ENCODE measurements at places on chromosomes 6 and 20.

GRCh38 chr20:1813101-1813529 is 82.1 kb upstream of the SIRPA start:
- no peak for DNase-seq

DNA sequence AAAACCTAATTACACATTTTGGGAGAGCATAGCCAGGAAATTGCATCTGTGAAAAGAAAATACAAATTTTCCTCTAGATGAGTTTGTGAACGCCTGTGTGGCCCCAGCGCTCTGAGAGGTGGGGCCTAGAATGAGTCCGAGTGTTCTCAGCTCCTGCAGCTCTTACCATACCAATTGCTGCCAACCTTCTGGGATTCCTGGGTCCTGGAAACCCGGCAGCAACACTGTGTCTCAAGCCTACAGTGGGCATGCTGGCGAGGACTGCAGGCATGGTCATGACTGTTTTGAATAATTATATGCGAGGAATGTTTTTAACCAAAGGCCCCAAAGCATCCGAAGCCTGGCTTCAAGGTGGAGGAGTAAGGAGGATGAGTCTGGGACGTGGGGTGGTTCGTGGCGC is 90.4 kb downstream of the SERAC1 start:
- no peak for DNase-seq

DNA sequence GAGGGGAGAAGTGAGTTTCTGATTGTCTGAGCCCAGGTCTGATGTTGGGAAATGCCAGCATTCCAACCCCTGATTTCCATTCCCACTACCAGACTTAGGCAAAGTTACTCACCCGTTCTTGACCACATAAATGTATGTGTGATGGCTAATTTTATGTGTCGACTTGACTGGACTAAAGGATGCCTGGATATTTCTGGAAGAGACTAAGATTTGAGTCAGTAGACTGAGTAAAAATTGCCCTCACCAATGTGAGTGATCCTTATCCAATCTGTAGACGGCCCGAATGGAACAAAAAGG is 95.8 kb upstream of the TAB2 start:
- DNase-seq: no peak

DNA sequence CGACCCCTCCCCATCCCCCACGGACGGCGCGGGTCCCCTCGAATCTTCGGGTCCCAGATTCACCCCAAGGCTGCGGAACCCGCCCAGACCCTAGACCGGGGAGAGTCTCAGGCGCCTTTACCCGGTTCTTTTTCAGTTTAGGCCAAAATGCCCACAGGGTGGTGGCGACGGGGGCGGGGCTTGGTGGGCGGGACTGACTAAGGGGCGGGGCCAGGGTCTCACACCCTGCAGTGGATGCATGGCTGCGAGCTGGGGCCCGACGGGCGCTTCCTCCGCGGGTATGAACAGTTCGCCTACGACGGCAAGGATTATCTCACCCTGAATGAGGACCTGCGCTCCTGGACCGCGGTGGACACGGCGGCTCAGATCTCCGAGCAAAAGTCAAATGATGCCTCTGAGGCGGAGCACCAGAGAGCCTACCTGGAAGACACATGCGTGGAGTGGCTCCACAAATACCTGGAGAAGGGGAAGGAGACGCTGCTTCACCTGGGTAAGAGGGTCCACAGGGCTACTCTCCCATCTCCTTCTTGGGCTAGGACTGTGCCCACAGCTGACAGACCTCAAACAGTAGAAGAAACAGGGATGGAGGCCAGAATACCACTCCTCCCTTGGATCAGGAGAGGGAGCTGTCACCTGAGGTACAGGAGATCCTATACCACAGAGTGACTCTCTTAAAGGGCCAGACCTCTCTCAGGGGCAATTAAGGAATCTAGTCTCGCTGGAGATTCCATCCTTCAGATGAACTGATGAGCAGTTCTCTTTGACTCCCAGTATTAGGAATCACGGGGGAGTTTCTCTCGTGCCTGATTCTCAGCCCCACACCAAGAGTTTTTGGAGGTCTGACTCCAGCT is 942 bp downstream of the HLA-E start:
- DNase-seq: no peak

GRCh38 chr6:121647905-121648304 is 212.5 kb downstream of the GJA1 start:
- no peak for DNase-seq

DNA sequence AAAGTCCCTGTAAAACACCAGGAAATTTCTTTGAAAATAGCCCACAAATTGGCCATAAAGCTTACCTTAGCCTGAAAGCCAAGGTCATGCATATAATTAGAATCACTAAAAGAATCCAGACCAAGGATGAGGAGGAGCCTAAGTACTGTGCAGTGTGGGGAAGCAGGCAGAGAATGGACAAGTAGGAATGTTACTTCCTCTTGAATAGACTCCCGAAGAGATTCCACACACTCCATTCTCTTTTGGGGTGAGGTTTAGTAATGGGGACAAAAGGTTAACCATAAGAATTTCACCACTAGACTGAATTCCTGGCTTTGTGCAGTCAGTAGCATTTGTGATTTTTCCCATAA is 27.5 kb upstream of the MARCKS start:
- DNase-seq: no peak

DNA sequence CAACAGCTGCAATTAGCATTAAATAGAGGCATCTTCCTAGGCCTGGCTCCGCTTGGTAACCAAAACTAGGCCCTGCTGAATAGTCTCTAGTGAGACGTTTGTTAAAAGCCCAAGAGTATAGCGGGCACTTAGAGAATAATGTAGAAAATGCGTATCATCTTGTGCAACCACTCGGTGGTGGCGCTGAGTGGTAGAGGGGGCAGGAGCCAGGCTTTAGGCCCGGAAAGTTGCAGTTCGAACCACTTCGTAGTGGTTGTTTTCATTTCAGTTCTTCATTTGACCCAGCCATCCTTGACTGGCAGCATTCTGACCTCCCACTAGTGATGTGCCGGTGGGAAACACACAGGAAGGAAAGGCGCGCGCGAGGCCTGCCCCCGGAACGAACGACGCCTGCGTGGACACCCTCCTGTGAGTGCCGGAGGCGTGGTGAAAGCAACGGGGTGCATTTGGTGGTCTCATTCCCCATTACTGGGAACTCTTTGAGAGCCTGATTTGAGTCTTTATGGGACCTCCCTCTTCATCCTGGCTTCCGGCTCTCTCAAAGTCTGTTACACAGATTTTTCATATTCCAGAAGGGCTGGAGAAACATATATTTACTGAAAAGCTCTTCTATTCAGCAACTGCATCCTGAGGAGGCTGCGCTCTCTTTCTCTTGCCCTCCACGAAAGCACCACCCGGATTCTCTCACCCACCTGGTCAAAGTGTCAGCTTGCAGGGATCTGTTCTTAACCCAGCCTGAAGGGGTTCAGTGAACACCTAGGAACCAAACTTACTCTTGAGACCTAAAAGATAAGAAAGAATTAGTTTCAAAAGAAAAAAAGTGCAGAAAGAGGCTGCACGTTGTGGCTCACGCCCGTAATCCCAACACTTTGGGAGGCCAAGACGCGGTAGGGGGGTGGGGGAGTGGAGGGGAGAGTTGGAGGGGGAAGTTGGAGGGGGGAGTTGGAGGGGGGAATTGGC is 18.2 kb downstream of the GPX5 start:
- DNase-seq: no peak

DNA sequence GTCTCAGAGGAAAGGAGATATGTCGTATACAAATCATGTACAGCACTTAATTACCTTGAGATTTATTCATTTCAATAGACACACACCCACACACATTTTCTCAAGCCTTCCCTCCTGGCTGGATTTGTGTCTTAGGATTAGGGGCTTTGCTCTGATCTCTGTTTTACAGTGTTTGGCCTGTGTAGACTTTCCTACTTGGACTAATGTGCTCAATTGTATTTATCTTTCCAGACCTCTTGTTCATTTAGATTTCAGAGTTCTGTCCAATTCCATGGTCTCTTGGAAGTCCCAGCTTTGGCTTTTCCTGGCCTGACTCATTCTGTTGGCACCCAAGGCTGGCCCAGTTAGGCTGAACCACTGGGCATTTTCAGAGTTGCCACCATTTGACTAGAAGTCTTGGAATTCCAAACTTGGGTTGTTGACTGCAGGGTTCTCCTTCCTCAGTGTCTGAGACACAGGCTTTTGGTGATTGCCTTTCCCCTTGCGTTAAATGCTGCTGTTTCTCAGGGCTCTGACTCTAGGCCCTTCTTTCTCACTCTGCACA is 8.9 kb upstream of the RFPL4B start:
- DNase-seq: no peak

- no peak for DNase-seq
Observed at GRCh38 chr20:56393653-56394052, 1.2 kb downstream of the CSTF1 start.

GRCh38 chr6:143221698-143222097 is 161.0 kb downstream of the AIG1 start:
- no peak for DNase-seq

GRCh38 chr6:15509335-15509933 is 153.4 kb downstream of the DTNBP1 start:
- DNase-seq: no peak

GRCh38 chr6:138001750-138002349 is 105.4 kb downstream of the PERP start:
- no peak for DNase-seq

DNA sequence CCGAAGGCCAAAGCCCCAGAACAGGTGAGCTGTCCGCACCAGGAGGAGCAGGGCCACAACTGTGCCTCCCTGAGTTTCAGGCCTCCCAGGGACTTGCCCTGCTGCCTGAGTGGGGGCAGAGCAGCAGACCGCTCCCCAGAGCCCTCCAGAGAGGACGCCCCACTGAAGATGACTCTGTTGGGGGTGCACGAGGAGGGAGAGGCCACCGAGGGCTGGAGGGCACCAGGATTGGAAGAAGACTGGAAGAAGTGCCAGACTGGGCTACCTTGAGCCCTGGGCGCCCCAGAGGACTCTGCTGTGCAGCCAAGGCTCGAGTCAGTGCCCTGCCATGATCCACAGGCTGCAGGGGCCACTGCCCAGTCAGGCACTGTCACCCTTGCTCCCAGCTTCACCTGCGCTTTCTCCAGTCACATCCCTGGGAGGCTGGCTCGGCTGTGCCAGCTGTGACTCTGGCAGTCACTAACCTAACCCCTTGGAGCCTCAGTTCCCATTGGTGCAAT is 11.3 kb downstream of the CST7 start:
- DNase-seq: no peak

GRCh38 chr6:35415065-35415891 is 36.9 kb upstream of the FANCE start:
- no peak for DNase-seq

DNA sequence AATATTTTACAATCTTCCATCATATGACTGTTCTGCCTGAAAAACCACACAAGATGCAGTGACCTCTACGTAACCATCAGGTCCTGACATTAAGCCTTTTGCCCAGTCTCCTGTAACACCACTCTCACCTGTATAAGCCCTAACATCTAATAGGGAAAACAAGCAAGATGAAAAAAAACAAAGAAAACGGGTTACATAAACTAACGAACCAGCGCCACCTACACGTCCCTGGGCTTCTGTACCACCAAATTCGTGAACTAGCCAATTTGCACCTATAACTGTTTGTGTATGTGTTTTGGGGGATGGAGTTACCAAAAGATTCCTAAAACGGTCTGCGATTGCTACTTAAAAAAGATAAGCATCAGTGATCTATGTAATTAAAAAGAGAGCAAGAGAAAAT is 70.2 kb downstream of the BLOC1S5 start:
- DNase-seq: no peak

- DNase-seq: no peak
Observed at GRCh38 chr6:124882579-124883393, 79.5 kb upstream of the RNF217 start.

DNA sequence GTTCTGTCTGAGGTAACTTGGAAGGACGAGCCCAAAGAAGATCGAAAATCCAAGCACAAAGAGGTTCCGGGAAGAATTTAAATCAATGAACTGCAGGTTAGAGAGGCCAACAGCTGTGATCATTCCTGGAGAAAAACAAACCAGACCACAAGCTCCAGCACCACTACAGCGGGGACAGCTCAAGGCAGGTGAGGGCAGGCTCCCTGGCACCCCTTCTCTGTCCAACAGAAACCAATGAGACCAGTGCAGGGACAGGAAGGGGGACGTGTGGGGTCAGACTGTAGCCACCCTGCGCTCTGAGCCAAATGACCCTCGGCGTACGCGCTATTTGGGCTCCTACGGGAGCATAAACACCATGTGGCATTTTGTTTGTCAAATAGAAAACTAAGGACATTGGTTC is 139.3 kb downstream of the SLC23A2 start:
- no peak for DNase-seq

DNA sequence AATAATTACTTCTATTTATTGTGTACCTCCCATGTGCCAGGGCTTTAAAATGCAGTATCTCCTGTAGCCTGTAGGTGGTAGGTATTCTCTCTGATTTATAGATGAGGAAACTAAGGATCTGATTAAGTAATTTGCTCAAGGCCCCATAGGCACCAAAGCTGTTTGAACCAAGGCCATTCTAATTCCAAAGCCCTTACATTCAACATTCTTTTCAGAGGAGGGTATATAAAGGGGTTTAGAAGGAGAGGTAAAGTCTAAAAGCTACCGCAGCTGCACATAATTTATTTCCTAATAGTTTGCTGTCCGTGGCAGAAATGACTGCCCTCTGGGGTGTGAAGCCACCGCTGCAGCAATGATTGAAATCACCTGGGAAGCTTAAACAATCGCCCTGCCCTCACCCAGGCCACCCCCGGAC is 95.0 kb upstream of the FAM8A1 start:
- DNase-seq: no peak

DNA sequence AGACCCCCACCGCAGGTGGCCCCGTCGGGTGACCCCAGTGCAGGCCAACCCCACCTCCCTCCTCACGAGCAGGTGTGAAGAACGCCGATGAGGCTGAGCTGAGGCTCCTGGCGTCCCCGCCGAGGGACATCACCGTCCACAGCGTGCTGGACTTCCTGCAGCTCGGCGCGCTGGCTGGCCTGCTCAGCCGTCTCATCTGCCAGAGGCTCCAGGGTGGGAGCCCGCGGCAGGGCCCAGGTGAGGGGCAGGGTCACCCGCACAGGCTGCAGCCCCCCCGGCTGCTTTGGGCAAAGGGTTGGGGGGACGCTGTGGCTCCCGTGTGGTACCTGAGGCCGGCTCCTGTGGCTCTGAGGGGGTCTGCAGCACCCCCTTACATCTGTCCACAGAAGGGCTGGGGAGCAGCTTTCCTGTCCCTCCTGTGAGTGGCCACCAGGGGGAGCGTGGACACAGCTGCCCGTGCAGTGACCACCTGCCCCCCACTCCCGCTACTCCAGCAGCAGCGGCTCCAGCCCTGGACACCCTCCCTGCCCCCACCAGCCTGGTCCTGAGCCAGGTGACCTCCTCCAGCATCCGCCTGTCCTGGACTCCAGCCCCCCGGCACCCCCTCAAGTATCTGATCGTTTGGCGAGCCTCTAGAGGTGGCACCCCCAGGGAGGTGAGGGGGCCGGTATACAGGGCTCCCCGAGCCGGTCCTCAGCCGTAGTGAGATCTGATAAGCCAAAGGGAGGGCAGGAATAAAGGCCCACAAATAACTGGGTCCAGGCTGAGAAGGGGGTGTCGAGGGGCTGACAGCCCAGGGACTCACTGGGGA is 16.5 kb downstream of the COL20A1 start:
- DNase-seq: no peak

DNA sequence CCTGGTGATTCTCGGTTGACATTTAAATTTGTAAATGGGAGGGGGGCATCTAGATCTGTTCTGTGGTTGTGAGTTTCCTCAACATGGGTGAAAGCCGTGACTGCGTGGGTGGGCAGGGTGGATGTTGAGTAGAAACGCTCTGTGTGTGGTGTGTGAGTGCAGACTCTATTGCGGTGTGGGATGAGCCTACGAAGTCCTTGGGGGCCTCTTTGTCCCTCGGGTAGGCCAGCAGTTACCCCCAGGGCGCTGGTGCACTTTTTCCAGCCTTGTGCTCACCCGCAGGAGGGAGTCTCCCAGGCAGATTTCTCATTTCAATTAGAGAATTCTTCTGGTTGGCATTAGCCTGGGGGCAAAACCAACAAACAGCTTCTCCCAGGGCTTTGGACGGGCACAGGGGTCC is 10.6 kb downstream of the TOX2 start:
- peak; percentile 55 for DNase-seq
